ENCODE measurements at places on chromosomes 7 and 10.

DNA sequence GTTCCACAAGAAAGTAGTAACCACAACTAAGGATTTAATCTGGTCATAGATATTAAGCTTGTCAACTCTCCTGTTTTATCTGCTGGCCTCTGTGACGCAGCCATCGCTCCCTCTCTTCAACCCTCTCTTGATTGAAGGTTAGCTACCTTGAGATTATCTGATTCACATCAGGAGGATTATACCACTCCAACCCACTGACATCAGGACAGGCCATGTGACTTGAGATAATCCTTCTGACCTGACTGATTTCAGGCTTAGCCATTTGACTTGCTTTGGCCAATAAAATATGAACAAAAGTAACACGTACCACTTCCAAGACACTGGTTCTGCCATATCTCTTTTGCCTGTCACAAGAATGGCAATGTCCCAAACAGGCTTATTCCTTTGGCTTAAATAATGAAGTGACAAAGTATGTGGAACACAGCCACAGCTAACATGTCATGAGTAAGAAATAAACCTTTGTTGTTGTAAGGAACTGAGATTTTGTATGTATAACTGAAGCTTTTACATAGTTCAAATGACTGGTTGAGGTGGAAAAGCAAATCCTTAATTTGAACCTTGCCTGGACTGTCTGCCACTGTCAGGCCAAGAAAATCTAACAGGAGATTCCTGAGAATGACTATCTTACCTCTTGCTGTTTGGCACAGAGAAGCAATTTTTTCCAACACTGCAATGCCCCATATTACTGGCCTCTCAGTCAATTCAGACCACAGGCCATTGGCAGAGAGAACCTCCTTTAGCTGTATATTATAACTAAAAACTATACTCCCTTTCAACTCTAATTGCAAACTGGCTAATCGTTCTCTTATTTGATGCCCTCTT is 13.9 kb downstream of the ZNF438 start:
- DNase-seq = no peak

DNA sequence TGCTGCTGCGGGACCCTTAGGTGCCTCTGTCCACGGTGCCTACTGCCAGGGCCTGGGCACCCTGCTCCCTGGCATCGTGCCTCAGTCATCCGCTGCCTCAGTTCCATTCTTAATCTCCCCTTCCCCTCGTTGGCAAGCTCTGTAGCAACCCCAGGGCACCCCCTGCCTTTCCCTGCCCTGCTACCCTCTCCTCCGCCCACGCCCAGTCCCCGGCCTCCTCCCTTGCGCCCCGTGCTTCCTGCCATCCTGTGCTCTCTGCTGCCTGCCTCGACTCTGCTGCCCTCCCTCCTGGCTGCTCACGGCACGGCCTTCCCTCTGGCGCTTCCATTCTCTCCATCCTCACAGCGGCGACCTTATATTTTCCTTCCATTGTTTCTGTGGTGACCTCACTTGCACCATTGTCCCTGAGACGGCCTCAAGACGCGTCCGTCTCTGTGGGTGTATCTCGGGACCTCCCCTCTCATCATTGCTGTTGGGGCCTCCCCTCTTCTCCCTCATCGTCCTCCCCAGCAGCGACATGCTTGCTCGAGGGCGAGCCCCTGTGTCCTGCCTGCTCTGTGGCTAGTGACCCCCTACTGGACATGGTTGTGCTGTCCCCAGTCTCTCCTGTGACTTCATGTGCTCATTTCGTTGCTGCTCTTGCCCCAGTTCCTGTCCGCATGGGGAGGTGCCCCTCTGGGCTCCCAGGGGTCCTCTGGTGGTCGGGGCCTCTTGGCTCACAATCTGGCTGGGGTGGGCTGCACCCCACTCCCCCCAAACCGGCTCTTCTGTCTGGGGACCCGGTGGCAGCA is 35.3 kb downstream of the AGAP3 start:
- no peak for DNase-seq

DNA sequence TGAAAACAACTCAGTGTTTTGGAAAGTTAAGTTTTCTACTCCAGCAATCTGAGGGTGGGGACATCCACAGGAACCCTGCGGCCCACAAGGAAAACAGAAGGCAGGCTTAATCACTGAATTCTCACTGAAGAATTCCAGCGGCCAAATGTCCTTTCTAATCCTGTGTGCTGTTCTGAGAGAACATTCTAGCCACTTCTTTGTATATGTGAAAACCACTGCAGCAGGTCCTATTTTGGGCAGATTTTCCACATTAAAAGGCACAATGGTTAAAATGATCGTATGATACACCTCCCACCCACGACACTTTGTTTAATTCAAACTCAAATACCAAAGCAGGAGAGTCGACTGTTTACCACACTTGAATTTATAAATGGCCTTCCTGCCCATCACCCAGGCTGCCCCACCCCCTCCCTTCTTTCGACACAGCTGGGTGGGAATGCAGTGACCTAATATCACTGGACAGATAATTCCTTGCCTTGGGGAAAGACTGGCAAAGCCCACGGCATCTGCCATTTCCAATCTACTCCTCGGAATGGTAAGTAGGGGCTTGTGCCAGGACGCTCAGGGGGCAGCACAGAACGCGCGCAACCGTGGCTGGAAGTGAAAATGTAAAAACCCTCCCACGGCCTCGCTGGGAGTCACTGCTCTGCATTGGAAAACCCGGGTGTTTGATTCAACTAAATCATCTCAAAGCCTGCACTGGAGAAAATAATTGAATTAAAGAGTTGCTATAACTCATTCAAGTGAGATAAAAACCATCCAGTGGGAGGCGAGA is 67.0 kb downstream of the CTBP2 start:
- DNase-seq = no peak

- DNase-seq = no peak
These were observed 5.5 kb upstream of the ZNF117 start for GRCh38 chr7:64996305-64996704.

DNA sequence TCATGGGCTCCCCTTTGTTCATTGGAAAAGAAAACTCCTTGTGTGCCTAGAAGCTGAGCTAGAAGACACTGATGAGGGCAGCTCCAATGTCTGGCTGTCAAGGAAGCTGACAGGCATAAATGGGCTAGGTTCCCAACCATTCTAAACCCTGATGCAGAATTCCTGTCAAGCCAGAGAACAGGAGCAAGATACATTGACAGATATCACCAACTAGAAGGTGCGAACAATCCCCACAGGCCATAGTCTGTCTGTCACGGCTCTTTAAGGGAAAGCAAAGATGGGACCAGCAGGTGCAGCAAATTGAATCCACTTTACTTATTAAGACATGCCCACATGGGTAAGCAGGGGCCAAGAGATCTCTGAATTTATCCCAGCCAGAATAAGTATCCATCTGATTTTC is 617.9 kb upstream of the POT1 start:
- no peak for DNase-seq

GRCh38 chr7:43577485-43577951 is 5.4 kb upstream of the STK17A start:
- no peak for DNase-seq

GRCh38 chr10:20454331-20454730 is 442.8 kb downstream of the NEBL start:
- no peak for DNase-seq

DNA sequence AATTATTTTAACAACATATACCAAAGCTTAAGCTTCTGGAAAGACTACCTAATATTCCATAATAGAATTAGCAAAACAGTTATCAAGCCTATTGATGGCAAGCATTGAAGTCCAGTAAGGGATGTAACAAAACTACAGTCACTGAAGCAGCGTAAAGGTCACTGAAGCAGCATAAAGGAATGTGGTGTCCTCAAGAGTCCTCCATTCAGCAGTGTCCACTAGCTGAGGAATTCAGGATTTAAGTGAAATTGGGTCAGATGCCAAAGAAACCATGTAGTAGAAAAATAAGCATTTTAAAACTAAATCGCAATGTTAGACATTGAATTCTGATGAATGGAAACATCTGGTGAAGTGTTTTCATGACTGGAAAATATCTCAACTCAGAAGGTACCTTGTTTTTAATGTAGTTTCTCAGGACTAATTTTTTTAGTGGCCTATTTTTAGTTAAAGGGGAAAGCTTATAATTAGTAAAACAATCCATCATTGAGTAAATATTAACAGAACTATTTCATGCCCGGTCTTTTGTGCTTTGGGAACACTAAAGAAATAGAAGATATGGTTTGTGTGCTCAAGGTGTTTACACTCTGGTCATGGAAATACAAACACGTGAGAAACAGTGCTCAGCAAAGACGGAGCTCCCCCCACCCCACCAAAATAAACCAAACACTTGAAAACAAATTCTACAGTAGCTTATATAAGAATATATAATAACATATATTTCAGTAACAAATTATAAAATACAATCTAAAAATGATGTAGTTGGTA is 121.4 kb downstream of the CDK14 start:
- no peak for DNase-seq

- no peak for DNase-seq
These were observed 304.3 kb upstream of the ZMIZ1 start for GRCh38 chr10:78764436-78764835.
